EH (cell line): ENCODE measurements at places on chromosomes 13 and 19.

GRCh38 chr13:41973247-41973741 lies 12.4 kb upstream of the VWA8 start:
- DNase-seq = no peak

DNA sequence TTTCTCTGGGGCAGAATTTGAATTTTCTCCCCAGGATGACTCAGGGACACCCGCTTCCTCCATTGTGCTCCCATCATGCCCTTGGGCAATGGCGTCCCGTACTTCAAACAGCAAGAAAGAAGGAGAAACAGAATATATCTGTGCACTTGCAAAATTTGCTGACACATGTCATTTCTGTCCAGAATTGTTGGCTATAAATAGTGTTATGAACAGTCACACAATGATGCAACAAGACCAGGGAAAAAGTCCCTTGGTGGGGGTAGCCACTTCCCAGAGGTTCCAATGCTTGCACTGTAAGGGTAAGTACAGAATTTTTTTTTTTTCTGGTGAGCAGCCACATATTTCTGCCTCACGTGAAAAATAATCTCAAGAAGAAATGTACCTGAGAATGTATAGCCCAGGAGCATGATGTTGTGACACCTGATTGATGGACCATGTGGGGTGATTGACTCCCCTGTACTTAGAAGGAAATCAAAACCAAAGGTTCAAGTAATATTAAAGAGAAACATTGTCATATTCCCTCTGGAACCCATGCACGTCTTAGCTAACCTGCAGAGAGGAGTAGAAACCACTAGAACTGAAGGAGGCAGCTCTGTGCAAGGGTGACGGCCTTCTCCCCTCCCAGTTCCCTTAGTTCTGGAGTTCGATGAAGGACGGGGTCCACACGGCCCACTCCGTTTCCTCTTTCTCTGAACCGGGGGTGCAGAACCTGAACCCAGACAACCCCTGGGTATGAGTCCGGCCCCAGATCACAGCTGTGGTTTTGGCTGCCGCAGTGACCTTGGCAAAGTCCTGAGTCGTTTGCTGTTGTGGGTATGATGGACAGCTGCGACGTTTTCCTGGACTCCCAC lies 9.3 kb upstream of the LAIR1 start:
- DNase-seq = no peak

GRCh38 chr13:23620613-23621315 lies 50.6 kb downstream of the TNFRSF19 start:
- no peak for DNase-seq

- peak; percentile 65 for DNase-seq
These were observed 92.1 kb downstream of the STARD13 start for GRCh38 chr13:33193428-33193974.

DNA sequence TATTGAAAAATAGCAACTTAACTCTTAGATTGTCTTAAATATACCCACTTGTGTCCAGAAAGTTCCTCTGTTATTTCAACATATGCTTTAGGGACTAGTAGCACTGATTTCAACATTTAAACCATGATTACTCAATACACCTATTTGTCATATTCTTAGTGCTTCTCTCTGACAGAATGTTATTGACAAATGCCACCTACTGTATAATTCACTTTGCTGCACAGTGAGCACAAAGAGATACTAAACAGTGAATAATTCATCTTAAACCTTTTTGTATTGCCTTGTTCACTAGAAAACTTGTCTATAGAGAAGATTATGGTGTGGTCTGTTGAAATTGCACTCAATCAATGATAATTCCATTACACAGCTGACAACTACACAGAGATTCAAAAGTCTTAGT lies 692.6 kb downstream of the PCDH17 start:
- no peak for DNase-seq

DNA sequence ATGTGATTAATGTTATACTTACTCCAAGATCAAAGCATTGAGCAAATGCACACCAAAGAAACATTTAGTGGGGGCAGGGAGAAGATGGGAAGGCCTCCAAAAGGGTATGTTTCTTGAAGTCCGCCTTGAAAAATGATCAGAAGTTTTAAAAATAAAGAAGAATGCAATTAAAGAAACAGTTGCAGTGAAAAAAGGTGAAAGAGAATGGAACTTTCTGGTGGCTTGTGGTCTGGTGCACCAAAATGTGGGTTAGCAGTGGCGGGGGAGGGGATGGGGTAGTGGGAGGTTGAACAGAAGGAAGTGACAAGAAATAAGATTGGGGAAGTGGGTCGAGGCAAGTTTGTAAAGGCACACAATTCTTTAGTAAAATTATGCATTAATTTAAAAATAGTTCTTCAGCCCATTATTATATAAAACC lies 2.5 kb downstream of the LCP1 start:
- DNase-seq = no peak

GRCh38 chr19:6873708-6874431 lies 13.5 kb upstream of the ADGRE1 start:
- no peak for DNase-seq

- DNase-seq = no peak
These were observed 6.1 kb upstream of the ADGRE5 start for GRCh38 chr19:14375055-14375581.

DNA sequence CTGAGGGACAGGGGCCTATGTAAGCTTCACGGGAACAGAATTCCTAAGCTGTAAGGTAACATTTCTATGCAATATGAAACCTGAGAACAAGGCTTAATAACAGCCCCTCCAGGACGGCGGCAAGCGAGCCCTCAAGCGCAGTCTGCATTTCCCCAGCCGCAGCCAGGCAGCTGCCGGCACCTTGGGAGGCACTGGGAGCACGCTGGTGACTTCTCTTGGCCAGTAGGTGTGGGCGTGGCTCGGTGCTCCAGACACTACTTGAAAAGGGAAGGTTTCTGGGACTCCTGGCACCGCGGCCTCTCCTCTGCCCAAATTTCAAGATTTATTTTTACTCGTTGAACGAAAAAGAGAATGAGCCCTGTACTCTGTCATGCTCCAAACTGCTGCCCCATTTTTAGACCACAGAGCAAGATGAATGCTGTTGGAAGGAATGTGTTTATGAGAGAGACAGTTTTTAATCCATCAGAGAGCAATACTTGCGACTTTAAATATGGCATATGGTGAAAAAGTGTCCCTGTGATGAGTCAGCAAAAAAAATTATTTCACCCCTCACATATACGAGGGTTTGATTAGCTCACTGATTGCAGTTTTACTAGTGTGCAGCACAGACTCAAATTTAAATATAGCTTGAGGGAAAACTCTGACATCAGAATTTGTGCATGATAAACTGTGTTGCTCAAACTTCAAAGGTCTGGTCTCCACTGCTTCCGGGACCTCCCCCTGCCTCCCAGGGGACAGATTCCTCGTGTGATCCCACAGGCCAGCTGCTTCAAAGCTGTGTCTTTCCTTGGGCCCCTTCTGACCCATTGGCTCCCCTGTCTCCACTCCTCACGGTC lies 81.2 kb downstream of the COL4A2 start:
- peak; percentile 95 for DNase-seq

- DNase-seq = peak; percentile 71
These were observed 13.6 kb downstream of the C19orf25 start for GRCh38 chr19:1465191-1466016.

DNA sequence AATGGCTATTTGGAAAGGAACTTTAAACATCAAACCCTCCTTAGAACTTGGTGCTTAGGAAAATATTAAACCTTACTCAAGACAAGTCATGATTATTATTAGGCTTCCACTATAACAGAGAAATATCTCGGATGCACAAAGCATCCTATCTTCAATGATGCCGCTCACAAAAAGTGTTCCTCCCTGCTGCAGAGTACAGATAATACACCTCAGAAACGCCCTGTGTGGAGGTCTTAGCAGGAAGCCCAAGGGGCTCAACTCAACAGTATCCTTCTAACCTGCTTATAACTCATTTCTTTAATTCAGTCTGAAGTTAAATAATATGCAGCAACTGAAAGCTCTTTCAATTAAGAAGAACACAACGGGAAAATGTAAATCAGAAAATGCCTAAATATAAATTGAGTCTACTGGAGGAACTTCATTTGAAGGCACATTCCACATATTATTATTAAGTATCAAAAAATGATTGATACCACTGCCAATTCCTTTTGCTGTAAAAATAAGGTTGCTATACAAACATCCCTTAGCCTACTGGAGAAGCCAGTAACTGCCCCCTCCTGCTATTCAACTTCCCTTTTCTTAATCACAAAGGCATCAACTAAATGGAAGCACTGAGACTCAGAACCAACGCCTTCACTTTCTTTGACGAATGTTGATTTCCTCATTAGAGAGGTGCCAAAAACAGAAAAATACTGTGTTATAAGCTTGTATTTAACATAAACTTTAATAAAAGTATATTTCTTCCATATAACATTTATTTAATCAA lies 12.0 kb downstream of the ELF1 start:
- no peak for DNase-seq

GRCh38 chr13:32840989-32841713 lies 175.1 kb upstream of the KL start:
- no peak for DNase-seq

DNA sequence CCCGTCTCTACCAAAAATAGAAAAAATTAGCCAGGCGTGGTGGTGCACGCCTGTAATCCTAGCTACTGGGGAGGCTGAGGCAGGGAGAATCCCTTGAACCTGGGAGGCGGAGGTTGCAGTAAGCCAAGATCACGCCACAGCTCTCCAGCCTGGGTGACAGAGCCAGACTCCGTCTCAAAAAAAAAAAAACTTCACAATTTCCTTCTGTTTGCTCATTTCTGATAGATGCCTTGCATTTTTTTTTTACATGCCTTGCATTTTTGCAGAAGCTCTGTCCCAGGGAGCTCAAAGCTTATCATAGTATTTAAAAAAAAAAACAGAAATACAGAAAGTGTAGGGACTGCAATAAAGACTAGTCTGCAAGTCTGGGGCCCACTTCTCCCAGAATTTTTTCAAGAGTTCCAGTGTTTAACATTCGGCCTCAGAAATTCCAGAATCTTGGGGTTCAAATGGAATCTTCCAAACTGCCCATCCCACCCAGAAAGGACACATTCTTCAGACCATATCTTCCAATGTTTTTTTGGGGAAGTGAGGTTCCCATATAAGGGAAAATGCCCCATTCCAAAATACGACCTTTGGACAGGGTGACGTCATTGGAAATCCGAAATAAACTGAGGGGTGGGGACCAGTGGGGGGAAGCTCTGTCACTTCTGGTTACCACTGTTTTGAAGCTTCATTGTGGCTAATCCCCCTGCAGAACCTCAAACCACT lies 17.2 kb upstream of the RAB8A start:
- peak; percentile 76 for DNase-seq

DNA sequence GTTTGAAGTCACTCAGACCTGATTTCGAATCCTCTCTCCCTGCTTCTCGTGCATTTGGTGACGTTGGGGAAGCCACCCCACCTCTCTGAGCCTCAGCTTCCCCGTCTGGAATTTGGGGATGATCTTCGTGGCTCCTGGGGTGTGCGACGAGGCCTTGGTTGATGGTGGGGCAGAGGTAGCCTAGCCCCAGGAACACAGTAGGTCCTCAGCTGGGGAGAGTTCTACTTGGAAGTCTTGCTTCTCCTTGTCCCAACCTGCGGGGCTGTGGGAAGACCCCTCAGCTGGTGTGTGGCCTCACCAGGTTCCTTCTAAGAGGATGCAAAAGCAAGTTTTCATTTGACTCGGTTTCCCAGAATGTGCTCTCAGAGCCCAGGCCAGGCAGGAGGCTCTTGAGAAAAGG lies 13.1 kb downstream of the HPN start:
- no peak for DNase-seq

DNA sequence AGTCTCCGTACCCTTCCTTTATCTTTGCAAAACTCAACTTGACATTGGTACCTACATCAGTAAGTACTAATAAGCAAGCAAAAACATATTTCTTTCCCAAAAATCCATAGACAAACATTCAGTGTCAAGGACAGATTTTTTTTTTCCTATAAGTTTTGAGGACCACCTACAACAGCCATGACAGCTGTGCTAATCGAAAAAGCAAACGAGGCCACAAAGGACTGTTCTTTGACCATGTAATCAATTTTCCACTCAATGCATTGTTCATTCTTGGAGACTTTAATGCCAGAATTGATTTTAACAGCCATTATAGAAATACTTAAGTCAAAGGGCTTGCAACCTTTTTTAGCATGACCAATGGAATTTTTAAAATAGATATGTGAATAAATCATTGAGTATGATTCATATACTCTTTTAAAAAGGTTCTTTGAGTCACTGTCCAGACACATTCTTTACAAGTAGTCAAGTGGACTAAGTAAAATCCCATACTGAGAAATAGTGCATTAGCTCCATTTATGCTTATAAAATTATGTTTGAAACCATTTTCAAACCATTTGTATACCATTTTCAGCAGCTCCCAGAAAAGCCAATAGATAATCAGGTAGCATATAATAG lies 323.9 kb downstream of the MZT1 start:
- DNase-seq = peak; percentile 9

DNA sequence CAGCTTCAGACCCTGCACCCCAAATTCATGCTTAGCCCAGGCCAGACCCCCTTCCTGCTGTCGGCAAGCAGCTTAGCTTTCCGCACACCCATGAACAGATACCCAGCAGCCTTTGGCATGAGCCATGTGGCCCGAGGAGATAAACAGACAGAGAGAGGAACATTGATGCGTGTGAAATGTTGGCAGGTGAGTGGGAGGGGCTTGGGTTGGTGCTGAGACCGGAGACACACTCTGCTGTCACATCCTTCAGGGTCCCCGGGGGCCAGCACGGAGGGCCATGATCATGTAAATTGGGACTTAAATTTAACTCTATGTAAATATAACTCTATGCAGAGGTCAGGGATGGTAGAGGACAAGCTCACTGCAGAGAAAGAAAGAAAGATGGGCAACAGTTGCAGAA lies 1.5 kb downstream of the CD22 start:
- no peak for DNase-seq

DNA sequence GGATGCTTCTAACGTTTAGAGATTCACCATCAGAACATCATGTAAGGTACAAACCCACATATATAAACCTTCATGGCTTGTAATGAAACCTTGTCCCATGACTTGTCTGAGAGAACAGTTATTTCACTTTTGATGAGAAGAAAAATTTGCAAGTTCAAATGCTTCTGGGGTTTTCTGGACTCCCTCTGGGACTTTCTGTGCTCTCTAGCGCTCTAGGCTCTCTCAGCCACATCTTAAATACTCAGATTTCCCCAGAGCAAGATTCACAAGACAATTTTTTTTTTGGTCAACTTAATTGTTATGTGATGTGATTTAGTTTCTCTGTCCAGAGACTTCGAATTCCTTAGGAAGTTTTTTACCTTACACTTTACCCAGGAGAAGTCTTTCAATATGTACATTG lies 282.8 kb upstream of the EDNRB start:
- DNase-seq = no peak

DNA sequence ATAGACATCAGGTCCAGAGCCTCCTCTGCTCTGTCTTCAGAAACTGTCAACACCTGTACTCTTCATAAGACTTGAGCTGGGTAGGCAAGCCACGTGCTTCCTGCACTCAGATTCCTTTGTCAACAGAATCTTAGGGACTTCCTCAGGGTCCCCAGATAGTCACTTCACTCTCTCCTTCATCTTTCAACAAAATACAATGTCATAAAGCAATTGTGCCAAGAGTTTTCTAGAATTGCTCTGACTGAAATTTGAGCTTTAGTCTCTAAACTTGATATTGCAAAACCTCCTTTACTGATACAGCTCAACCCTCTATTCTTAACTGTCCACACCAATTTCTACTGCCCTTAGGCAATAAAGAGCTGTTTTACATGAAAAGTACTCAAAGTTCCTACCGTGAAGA lies 179.9 kb downstream of the IRS2 start:
- no peak for DNase-seq
